Amygdala (tissue), 56 donors: ENCODE measurements at places on chromosomes 13 and 19.

GRCh38 chr19:28495046-28495445 is 717.9 kb downstream of the UQCRFS1 start:
- DNase-seq = no peak

GRCh38 chr19:10548746-10549276 is 5.1 kb downstream of the ATG4D start:
- no peak for DNase-seq

DNA sequence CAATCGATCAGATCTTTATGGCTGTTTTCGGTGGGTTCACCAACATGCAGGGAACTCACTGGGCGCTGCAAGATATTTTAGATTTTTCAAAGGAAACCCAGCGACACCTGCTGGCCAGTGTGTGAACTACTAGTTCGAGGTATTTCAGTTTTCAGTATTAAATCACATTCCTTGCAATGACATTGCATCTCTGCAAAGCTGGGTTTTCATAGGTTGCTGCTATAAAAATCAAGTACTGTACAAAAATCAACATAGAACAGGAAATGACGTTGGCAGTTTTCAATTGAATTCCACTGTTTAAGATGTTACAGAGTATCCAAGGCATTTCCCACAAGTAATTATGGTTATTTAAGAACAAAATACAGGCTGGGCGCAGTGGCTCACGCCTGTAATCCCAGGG is 17.6 kb downstream of the LIG1 start:
- peak; percentile 74 for DNase-seq

DNA sequence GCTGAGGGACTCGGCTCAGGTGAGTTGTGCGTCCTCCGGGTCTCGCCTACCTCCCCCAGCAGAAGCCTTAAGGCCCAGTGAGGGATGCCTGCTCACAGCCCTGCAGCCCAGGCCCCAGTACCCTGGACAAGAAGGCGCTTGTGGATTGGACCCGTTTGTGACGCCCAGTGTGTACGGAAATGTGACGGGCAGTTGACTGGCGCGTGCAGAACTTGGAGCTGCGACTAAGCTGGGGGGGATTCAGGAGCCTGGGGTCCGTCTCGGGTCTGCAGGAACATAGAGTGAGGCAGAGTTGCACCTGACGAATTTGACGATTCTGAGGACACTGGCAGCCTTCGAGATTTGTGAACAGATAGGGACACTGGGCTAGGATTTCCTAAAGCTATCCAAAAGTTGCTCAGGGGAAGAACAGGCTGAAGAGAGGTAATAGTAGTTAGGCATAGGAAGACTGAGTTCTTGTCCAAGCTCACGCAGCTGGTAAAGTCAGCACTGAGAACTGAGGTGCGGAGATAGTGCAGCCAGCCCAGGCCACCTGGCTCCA is 519 bp downstream of the ZNF551 start:
- no peak for DNase-seq

GRCh38 chr13:26012995-26013394 is 38.8 kb downstream of the SHISA2 start:
- DNase-seq = no peak

- no peak for DNase-seq
Observed at GRCh38 chr19:1850809-1851653, 2.7 kb upstream of the REXO1 start.

GRCh38 chr19:10190026-10190425 is 4.7 kb downstream of the DNMT1 start:
- no peak for DNase-seq

- no peak for DNase-seq
Observed at GRCh38 chr13:42702716-42703115, 78.7 kb upstream of the FAM216B start.

- no peak for DNase-seq
Observed at GRCh38 chr13:97174638-97175037, 47.5 kb upstream of the MBNL2 start.
